Pulmonary artery endothelial cell (primary cell): ENCODE measurements at places on chromosomes 1 and 21. TPM values are rescaled to one million over a fixed set of nuclear protein-coding genes. Genes with fewer than 3 reads are reported as not detected.
A peak's percentile ranks its signal among the peaks of the same experiment; 100 is the strongest.

CRNN gene
- total RNA-seq, result not detected in 2 replicates

CATSPERE gene
- 0.46 and 0.78 TPM in 2 replicates for total RNA-seq

DNA sequence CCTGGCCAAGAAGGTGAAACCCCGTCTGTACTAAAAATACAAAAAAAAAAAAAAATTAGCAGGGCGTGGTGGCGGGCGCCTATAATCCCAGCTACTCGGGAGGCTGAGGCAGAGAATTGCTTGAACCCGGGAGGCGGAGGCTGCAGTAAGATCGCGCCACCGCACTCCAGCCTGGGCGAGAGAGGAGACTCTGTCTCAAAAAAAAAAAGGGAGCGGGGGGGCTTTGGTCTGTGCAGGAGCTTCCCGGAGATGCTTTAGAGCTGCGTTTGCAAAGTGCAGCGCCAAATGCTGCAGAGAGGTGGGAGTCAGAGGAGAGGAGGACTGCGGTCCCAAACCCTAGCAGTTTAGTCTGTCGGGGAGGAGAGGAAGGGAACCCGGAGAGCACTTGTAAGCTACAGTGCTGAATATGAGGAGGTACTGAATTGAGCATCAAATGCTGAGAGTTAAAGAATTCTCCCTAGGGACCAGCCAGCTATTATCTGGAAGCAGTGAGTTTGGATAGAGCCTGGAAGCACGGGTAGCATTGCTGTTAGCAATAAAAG lies 569 bp downstream of the FALEC start:
- no peak for DNase-seq

DNA sequence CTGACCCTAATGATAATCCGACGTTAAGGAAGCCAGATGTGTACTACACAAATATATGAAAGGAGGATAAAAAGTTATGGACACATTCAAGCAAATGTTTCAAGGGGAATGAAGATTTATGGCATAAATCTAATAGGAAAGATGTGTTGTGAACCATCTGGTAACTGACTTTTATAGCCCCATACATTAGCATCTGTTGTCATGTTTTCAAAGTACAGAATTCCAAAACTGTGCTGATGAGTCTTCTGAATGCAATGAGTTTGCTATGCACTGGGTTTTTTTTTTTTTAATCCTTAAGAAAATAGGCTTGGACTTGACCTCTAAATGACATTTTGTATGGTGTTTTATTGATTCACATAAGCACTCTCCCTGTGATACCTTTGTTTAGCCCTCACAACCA lies 158.5 kb upstream of the ESRRG start:
- DNase-seq, result no peak

DNA sequence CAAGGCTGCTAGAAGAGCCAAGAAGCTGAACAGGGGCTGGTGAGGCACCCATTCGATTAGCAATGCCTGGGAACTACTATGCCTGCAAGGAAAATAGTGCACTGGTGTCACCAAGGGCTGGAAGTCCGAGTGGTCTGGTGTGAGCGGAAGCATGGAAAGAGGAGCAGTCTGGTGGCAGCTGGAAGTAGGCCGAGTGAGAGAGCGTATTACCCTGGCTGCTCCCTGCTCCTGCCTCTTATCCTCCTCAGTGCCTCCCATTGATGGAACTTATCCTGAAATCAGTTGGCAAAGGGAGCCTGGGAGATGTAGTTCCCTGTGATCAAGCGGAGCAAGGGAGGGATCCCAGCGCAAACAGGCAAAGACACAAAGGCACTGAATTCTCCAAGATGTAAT lies 9.6 kb downstream of the SMAP2 start:
- no peak for DNase-seq

- no peak for DNase-seq
Observed at GRCh38 chr1:226638001-226638601, 89.5 kb downstream of the STUM start.

MPL gene
- not detected in 2 replicates for total RNA-seq

- no peak for DNase-seq
Observed at GRCh38 chr1:18018366-18018765, 89.2 kb upstream of the IGSF21 start.

FAAH gene
- total RNA-seq, result 0.39 and 0.46 TPM in 2 replicates

DNA sequence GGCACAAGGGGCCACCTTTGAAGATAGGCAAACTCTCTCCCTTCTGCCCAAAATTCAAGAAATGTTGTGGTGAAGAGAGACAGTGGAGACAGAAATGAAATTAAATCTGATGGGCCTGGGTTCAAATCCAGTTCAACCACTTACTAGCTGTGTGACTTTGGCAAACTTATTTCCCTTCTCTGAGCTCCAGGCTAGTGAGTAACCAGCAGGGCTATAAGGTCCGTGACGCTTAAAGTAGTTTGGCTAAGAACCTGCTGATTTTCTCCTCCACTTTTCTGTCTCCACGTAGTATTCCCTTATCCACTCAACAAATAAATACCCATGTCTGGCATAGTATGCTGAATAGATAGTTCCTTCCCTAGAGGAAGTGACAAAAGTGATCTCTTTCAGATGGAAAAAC lies 1.9 kb downstream of the SLC2A1 start:
- no peak for DNase-seq

GRCh38 chr1:86775395-86775794 lies 71.0 kb downstream of the SH3GLB1 start:
- no peak for DNase-seq

UTS2 gene
- total RNA-seq, result not detected in 2 replicates

GRCh38 chr21:31268090-31268489 lies 76.0 kb downstream of the TIAM1 start:
- no peak for DNase-seq

DNA sequence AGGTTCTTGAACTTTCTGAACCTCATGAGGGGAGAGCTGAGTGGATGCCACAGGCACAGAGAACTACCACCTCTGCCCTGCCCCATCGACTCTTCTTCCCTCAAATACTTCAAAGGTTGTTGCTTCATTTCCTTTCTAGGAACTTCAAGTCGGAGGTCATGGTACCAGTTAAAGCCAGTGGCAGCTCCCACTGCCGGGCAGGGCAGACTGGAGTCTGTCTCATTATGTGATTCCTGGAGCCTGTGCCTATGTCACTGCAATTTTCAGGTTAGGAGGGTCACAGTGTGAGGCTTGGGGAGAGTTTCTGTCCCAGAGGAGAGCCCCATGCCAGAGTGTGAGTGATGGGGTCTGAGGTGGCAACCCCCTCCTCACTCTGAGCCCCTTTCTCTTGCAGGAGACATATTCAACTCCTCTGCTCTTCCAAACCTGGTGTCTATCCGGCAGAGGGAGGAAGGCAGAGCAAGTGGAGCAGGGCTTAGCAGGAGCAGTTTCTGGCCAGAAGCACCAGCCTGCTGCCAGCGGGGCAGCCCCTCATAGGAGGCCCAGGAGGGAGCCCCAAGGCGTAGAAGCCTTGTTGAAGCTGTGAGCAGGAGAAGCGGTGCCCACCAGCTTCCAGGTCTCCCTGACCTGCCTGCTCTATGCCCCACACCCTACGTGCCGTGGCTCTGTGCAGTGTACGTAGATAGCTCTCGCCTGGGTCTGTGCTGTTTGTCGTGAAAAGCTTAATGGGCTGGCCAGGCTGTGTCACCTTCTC lies 29.3 kb downstream of the CAMK1G start:
- DNase-seq, result no peak

DNA sequence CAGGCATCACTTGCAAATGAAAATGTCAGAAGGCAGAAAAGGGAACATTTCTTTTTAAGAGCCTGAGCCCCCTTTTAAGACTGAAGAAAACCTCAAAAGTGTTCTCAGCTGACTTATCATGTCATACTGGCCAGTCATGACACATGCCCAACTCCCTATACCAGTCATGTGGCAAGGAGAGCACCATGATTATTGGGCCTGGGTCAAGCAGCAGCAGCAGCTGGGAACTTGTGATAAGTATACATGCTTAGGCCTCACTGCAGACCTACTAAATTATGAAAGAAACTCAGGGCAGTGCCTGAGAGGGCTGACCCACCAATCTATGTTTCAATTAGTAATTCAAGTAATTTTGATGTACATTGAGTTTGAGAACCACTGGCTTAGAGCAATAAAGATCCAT lies 8.6 kb downstream of the RO60 start:
- DNase-seq, result no peak

DNA sequence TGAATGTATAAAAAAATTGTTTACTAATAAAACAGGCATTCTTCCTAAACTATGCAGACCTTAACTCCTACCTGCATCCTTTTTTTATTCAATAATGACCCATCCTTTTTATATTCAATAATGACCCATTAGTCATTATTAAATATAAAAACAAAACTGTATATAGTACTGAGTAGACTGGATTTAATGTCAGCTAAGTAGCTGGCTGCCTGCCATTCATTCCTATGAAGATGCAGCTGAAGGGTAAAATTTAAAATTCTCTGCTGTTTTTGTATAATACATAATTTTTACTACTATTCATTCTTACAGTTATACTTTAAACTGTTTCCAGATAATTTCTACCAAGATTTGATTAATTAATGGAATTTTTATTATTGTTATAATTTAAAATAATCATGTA lies 79.3 kb downstream of the DENND1B start:
- DNase-seq, result no peak

PCBP3 gene
- total RNA-seq, result 0.13 and 0.14 TPM in 2 replicates

GRCh38 chr1:16386454-16387113 lies 19.5 kb downstream of the SZRD1 start:
- peak; percentile 43 for DNase-seq

DNA sequence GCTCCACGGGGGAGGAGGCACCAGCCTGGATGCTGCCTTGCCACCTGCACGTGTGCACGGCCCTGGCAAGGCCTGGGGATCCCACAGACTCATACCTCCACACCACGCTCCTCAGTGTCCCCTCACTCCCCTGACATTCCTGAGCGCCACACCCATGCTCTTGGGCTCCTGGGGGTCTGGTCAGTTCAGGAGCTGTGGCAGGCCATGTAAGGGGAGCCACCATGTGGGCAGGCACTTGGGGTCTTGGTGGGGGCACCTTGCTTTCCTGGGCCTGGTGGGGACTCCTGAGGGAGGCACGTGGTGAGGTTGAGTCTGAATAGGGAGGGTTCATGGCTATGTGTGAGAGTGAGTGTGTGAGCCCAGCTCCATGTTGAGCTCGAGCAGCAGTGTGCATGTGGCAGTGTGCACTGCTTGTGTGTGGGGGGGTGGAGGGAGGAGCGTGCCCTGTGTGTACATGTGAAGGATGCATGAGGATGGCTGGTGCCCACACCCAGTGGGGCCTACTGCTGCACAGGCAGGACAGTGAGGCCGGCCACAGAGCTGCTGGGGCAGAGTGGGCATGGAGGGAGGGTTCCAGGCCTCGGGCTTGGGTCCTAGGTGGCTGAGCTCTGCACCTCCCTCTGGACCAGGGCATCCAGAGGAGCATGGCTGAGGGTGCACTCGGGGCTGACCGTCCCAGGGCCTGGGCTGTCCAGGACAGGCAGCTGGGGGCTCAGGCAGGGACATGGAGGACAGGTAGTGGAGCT lies 1.6 kb downstream of the GJC2 start:
- no peak for DNase-seq

- no peak for DNase-seq
Observed at GRCh38 chr1:68808351-68808750, 311.5 kb upstream of the DEPDC1 start.

- DNase-seq, result no peak
Observed at GRCh38 chr1:5110508-5110907, 456.1 kb downstream of the AJAP1 start.

WNT3A gene
- not detected in 2 replicates for total RNA-seq

DNA sequence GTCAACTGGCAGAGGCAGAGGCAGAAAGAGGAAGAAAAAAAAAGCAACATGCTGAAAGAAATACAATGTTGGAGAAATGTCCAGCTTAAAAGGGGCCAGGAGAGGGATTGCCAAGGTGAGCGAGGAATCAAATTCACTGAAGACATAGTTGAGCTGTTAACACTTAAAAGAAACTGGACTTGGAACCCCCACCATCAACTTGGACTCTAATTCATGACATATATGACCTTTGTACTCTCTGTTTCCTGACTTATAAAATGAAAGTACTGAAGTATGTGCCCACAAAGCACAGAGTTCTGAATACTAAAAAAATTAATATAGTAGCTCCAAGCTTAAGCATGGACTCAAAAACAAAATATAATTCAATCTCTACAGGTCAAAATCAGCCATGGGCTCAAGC lies 16.1 kb downstream of the PRR9 start:
- no peak for DNase-seq

KRTAP26-1 gene
- not detected in 2 replicates for total RNA-seq

DNA sequence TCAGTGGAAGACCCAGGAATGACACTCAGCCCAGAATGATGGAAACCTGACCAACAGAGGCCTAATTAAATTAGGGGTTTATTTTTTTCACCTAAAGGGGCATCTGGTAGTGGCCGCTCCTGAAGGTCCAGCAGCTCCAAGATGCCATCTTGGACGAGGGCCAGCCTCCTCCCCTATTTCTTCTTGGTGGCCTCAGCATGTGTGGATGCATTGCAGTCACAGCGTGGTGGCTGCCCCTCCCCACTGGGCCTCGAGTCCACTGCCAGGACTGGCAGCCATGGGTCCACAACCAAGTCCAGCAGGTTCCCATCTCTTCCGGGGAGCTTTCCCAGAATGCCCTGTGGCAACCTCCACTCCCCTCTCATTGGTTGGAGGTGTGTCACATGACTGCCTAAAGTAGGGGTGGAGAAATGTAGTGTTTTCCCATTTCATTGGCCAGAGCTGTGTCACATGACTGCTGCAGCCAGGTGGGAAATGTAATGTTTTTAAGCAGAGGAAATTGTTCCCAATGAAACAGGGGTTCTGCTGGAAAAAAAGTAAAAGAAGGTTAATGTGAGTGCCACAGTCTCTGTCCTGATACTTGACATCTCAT lies 628.2 kb downstream of the PTPRU start:
- no peak for DNase-seq

DNA sequence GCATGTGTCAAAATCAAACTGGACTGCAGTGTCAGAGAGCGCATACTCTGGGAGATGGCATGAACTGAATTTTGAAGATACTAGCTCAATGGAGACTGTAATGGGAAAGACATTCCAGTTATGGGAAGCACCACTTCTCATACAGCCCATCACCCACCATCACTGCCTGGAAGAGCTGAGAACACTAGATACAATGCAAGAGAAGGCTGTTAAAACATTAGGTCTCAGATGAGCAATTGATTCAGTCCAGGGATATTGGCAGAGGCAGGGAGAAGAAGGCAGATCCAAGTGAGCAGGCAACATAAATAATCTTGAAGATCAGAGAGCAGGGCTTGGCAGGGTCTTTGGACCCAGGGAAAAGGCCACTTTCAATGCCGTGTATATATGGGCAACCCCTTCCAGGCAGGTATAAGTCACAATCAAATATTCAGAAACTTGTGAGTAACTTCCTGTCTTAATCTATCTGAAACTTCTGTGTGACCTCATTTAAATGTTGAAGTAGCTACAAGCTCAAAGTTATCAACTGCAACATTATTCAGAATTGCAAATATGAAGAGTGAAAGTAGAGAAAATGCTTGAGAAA lies 290.3 kb upstream of the SGIP1 start:
- DNase-seq, result no peak

- peak; percentile 94 for DNase-seq
Observed at GRCh38 chr1:66729119-66729518, 23.1 kb upstream of the DYNLT5 start.

DNA sequence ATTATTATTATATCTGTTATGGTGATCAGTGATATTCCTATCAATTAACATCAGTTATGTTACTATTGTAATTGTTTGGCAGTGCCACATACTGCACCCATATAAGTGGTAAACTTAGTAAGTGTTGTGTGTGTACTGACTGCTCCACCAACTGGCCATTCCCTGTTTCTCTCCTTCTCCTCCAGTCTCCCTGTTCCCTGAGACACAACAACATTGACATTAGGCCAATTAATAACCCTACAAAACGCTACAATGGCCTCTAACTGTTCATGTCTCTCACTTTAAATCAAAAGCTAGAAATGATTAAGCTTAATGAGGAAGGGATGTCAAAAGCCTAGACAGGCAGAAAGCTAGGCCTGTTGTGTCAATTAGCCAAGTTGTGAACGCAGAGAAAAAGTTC lies 6.6 kb upstream of the THRAP3 start:
- DNase-seq, result no peak
